ENCODE measurements at places on chromosomes 16 and 17.

DNA sequence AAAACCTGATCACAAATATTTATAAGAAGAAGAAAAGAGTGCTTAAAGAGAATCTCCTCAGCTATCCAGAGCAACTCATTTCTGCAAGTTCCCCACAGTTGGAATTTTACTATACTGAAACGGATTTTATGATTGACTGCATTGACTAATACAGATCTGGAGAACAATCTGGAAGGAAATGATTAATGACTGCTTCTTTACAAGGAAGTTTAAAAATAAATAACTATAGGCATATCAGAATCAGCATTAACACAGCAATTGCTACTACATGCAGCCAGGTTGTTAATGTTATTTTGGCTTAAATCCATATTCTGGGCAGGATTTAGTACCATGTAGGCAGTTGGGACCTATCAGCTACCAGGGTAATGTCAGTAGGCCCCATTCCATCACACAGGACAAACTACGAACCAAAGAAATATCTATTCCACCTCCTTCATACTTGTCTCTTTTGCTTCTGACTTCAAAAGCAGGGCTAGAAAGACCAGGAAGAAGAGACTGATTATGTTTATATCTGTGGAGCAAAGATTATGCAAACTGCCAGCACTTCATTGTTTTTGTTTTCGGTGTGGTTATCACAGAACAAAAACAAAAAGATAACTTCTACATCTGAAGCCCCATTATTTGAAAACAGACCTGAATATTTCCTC lies 3.9 kb downstream of the SKAP1 start:
- DNase-seq, result no peak

- DNase-seq, result no peak
Observed at GRCh38 chr17:46820592-46821450, 2.3 kb upstream of the WNT3 start.

- no peak for DNase-seq
Observed at GRCh38 chr17:1145311-1145986, 34.3 kb downstream of the ABR start.

DNA sequence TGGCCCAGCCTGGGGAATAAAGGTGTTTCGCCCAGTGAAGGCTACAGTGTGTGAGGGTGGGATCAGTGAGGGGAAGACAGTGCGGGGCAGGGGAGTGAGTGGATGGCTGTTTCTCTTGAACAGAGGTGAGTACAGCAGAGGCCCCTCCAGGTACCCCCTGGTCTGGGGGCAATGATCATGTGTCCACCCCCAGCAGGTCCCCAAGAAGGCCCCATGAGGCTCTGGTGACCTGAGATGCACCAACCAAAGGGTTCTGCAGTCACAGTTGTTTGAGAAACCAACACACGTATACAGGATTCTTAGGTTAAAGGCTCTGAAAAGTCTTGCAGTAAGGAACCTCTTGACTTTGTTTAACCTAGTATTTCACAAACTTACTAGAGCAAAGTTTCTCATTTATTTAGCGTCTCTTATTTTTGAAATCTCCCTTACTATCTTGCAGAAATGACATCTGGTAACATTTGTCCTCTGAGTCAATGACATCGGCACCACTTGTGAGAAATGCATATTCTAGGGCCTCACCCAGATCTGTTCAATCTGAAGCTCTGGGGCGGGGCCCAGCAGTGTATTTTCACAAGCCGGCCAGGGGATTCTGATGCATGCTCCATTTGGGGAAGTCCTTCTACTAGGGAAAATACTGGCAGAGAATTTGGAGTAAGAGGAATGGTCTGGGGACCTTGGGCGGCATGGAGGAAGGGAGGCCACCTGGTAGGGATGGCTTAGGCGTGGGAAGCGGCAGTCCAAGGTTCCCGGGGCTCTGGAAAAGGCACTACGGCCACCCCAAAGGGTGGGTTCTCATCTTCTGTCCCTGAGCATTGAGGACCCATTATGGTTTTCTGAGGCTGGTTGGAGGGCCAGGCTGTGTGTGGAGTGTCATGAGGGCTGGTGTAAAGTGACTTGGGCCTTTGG lies 217.3 kb downstream of the NTN1 start:
- DNase-seq, result no peak

GRCh38 chr16:86462334-86463084 lies 47.8 kb upstream of the FOXF1 start:
- DNase-seq, result no peak

DNA sequence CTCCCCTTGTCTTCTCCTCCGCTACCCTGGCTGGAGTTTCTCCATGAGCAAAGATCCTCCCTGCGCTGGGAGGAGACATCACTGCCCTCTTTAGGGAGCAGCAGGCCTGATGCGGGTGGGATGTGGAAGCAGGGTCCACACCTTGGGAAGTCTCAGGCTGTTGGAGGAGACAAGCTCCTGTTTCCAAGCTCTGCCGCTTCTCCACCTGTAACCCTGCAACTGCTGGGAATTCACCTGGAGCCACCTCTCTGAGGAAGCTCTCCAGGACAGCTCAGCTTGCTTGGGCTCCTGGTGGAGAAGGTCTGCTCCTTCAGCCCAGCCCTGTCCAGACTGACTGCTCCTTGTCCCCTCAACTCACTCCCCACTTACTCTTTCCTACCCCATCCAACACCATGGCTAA lies 14.8 kb upstream of the C17orf107 start:
- no peak for DNase-seq

- DNase-seq, result no peak
Observed at GRCh38 chr16:89410322-89410721, 80.0 kb downstream of the ANKRD11 start.

- DNase-seq, result no peak
Observed at GRCh38 chr17:39173526-39174274, 7.7 kb upstream of the ARL5C start.

DNA sequence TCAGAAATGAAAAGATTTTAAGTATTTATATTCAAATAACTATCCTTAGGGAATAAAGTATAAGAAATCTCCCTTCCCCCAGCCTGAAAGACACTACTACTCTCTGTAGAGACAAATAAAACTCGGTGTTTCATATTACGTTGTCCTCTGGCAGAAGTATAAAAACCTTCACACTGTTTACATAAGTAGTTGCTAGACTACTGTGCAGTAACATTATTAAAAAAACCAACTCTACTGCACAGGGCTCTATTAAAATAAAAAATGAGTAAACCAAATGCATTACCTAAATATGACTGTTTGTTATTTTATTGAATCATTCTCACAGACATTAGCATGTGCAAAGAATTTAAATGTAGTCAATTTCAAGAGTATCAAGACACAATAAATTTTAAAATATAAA lies 67.4 kb downstream of the MED13 start:
- no peak for DNase-seq

GRCh38 chr16:62732092-62732491 lies 695.9 kb upstream of the CDH8 start:
- no peak for DNase-seq

GRCh38 chr16:2701713-2702437 lies 18.1 kb downstream of the PRSS27 start:
- DNase-seq, result no peak

DNA sequence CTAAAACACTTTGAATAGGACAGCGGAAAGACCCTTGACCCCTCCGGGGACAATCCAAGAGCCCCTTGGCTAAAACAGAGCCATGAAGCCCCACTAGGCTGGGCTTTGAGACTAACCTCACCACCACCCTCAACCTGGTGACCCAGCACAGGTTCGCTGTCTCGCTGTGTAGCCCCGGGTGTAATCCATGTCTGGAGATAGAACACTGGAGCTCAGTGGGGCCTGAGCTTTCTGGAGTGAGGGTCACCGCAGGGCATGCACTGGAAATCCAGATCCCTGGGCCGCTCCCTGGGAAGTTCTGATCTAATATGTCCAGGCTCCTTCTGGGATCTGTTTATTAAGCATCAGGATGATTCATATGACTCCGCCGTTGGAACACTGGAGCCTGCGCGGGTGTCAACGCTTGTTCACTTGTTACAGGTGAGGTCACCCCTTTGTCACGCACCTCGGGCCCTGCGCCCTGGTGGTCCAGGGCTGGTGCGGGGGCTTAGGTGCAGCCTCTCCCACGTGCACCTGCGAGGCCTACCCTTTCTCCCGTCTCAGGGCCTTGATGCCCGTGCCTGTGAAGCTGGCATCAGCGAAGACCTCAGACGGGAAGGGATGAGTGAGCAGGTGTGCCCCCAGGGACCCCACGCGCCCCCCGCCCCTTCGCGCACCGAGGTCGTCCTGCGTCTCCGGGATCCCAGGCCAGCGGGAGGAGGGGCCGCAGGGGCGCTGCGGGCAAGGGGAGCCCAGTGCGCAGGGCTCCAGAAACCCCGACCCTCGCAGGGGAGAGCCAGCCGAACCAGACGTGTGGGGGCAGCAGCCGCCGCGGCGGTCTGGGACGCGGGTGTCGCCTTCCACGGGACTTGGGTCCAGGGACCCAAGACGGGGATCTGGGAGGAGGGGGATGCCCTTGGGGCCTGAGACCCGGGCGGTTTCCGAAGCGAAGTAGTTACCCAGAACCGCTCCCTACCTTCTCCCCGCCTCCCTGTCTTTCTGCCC lies 224.1 kb upstream of the FOXF1 start:
- DNase-seq, result no peak

- DNase-seq, result no peak
Observed at GRCh38 chr17:29827179-29827578, 102.8 kb downstream of the SSH2 start.

DNA sequence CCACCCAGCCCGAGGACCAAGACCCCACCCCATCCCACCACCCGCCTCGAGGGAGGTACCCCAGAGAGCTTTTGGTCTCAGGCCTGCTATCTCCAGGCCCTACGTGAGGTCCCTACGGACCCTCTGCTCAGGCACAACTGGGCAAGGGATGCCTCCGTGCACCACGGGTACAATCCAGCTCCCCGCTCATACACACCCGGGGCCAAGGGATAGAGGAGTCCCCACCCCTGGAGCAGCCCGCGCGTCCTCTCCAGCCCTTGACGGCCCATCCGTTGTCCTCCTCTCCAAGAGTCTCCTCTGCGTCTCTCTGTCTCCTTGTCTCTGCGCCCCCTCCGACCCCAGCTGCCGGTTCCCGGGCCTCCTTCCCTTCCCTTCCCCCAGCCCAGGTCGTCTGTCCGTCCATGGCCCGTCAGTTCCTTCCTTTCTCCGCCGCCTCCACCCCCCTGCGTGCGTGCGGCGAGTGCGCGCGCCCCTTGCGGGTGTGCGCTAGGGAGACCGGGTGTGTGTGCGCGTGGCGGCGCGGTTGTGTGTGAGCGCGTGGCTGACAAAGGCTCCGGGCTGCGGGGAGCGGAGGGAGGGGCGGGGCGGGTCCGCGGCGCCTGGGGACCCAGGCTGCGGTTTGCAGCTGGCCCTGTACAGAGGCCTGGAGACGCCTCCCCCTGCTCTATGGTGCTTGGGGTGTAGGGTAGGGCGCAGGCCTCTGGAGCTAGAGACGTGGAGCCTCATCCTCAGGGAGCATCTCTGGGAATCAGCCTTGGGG lies 930 bp downstream of the SPNS2 start:
- DNase-seq, result no peak

- peak; percentile 19 for DNase-seq
Observed at GRCh38 chr17:51275381-51275780, 15.0 kb downstream of the UTP18 start.

DNA sequence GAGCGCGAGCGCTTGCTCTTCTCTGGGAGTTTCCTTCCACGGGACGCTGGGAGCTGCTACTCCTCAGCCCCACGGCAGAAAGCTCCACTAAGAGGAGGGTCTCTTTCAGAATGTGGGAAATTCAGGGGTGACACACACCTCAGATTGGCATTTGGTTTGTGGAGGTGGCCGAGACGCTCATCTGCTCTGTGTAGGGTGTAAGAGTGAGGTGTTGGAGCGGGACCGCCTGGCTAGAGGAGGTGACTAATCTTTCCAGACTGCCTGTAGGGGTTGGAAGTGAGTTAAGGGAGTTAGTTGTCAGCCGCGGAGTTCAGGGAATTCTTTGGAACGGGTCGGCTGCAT lies 735 bp downstream of the PSMD11 start:
- peak; percentile 48 for DNase-seq

DNA sequence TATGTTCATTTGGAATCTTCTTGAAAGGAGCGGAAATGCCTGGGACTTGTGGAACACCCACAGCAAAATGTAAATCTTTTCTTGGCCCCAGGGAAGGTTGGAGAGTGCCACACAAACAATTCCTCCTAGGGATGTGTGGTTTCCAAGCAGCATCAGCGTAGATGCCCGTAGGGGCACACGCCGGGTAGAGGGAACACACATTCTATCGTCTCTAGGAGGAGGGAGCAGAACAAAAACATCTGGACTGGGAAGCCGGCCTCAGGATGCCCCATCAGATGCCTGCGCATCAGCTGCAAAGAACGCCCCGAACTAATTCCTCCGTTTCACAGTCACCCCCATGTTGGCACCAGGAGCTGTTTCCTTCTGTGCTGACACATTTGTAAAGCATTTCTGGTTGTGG lies 357.9 kb upstream of the ZFHX3 start:
- DNase-seq, result no peak

GRCh38 chr17:67700725-67701119 lies 17.0 kb upstream of the NOL11 start:
- DNase-seq, result no peak

DNA sequence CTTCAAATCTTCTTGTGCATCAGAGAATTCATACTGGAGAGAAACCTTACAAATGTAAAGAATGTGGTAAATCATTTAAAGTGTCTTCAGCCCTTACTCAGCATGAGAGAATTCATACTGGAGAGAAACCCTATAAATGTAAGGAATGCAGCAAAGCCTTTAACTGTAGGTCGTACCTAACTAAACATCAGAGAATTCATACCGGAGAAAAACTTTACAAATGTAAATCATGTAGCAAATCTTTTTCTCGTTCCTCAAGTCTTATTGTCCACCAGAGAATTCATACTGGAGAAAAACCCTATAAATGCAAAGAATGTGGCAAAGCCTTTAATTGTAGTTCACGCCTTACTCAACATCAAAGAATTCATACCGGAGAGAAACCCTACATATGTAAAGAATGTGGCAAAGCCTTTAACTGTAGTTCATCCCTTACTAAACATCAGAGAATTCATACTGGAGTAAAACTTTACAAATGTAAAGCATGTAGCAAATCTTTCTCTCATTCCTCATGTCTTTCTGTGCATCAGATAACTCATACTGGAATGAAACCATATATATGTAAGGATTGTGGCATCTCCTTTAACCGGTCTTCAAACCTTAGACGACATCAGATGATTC lies 118.5 kb upstream of the ZNF267 start:
- DNase-seq, result no peak

Data from activated CD4-positive, alpha-beta T cell treated with anti-CD3 and anti-CD28 coated beads, Interleukin-2, Interleukin-6, amounts not matched to agents 100 ng/mL and 50 ng/mL, durations not matched to agents 16 hours and 8 hours (primary cell).